ENCODE measurements at places on chromosomes 5 and 9.

- no peak for DNase-seq
These were observed 687.0 kb upstream of the C9orf72 start for GRCh38 chr9:28260330-28260729.

DNA sequence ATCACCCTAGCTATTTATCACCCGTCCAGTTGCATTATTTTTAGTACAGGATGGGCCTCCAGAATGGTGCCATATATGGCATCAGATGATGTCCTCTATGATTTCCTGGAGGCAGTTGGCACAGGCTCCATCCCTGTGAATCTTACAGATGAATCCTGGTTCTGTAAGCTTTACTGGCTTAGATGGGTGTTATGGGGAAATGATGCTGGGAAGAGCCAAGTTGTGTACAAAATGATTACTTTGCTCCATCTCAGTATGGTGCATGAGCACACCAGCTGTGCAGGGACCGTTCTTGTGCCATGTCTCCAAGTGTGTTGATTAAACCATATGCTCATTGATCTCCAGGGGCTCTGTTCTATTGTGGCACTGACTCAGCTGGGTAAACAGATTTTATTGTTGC lies 755.7 kb downstream of the TLR4 start:
- DNase-seq = no peak

GRCh38 chr5:170296036-170296934 lies 1.3 kb downstream of the LCP2 start:
- DNase-seq = no peak

DNA sequence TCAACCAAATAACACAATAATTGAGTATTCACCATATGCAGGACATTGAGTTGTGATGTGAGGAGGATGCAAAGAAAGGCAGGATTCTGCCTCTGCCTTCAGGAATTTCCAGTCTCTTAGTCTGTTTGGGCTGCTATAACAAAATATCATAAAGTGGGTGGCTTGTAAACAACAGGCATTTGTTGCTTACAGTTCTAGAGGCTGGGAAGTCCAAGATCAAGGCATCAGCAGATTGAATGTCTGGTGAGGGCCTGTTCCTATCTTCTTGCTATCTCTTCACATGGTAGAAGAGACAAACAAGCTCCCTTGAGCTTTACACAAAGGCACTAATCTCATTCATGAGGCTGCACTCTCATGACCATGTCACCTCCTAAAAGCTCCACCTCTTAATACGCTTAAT lies 360.7 kb downstream of the ARHGEF28 start:
- DNase-seq = no peak
